ENCODE measurements at places on chromosomes 3 and 15. TPM values are rescaled to one million over a fixed set of nuclear protein-coding genes. Genes with fewer than 3 reads are reported as not detected.

GRCh38 chr3:24018784-24019570 lies 73.9 kb downstream of the NR1D2 start:
- DNase-seq = no peak

MINAR1 gene
- 0.65 TPM for polyA plus RNA-seq

ACTR8 gene
- 38.3 TPM for polyA plus RNA-seq

DNA sequence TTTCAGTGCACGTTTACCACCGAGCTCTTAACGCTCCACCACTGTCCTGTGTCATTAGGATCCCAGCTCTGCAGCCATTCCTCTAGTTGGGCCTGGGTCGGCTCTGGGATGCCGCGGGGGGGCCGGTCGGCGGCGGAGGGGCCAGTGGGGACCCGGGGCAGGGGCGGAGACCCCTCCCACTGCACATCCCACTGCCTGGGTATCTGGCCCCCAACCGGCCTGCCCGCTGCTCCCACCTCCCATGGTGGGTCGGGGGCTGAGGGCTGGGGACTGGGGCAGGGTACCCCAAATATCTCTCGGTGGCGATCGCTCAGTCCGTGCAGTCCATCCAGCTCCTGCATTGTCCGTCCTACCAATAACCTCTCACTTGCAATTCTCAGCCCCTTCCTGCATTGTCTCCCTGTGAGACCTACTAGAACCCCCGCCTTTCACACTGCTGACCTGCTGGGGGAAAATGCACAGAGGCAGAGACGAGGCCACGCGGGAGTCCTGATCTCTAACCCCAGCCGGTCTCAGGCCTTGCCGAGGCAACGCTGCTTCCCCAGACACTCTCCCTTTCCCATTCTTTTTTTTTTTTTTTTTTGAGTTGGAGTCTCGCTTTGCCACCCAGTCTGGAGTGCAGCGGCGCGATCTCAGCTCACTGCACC lies 24.0 kb upstream of the MUC20 start:
- DNase-seq = no peak

EAF2 gene
- polyA plus RNA-seq = 4.6 TPM
